ENCODE measurements at places on chromosomes 2 and 18.
A peak's percentile ranks its signal among the peaks of the same experiment; 100 is the strongest.

GRCh38 chr2:43221124-43221762, 5.2 kb downstream of the ZFP36L2 start:
- DNase-seq = no peak

- DNase-seq = no peak
These were observed 53.4 kb upstream of the RALBP1 start for GRCh38 chr18:9421901-9422327.

- DNase-seq = no peak
These were observed 97.2 kb downstream of the AGPS start for GRCh38 chr2:177489719-177490301.

- DNase-seq = no peak
These were observed 12.1 kb upstream of the AMER3 start for GRCh38 chr2:130743278-130743677.

- DNase-seq = no peak
These were observed 86.5 kb upstream of the FAM117B start for GRCh38 chr2:202548240-202548639.

GRCh38 chr2:213145715-213146242, 5.6 kb downstream of the IKZF2 start:
- DNase-seq = no peak

DNA sequence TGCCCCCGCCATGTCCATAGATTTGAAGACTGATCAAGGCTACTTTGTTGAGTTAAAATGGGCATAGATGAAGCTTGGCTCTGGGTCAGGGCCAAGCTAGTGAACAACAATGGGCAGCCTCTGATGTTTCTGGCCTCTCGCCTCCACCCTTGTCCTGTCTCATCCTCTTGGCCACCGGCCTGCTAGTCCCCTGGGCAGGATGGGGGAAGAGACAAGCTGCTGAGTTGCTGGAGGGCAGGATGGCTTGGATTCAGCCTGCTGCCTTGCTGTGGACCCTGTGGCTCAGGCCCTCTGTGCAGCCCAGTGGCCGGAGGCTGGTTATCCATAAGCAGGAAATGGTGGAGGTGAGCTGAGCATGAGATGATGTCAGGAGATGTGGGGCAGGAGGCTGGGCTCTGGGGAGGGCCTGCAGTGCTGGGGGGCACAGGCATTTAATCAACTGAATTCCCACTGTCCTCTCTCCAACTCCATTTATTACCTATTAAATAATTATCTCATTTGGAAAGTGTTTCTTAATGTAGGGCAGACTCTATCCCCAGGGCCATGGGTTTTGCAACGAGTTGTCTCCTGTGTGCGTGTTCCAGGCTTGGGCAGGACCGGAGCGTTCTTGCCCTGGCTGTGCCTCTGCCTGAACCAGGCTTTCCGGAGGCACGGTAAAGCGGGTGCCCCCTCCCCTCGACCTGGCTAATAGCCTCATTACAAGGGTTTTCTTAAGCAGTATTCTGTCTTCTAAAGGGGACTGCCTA, 122.9 kb downstream of the GLI2 start:
- no peak for DNase-seq

DNA sequence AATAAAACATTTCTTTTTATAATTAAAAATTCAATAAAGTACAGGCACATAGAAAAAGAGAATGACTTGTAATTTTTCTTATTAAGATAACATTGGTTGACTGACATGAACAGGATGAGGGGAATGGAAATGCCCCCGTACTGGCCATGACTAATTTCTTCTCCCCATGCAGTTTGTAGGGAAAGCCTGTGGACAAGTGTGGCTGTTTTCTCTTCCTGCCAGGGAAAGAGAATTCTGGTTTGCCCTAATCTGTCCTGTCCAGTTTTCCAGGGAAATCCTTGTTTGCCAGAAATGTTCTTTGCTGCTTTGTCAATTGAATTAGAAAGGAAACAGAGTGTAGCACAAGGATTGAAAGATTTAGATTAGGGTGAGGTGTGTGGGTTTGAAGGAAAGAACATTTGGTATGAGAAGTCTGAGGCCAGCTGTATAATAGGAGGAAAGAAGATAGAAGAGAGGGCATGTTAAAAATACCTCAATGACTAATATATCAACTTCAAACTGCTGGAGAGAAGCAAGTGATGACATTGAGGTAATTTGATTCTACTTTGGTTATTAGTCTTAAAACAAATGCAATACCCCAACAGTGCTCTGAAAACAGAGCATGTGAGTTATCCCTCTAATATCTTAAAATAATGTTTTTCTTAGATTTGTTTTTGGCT, 593.9 kb upstream of the ZNF804A start:
- DNase-seq = no peak

GRCh38 chr2:129747500-129748125, 231.9 kb upstream of the RAB6C start:
- no peak for DNase-seq

DNA sequence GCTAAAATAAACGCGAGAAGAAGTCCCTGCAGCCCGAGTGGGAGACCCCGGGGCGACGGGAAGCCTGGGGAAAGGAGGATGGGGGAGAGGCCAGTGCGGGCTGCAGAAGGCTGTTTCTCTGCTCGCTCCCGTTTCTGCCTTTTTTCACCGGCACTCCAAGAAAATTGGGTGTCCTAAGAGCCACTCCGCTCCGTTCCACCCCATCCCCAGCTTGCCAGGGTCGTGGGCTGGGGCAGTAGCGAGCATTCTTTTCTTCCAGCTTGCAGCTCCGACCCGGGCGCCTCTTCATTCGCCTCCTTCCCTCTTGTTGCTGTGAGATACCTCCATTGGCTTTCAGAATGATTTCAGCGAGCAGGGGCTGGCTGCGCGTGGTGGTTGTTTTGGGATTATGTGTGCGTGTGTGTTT, 1.1 kb downstream of the HOXD3 start:
- DNase-seq = no peak

DNA sequence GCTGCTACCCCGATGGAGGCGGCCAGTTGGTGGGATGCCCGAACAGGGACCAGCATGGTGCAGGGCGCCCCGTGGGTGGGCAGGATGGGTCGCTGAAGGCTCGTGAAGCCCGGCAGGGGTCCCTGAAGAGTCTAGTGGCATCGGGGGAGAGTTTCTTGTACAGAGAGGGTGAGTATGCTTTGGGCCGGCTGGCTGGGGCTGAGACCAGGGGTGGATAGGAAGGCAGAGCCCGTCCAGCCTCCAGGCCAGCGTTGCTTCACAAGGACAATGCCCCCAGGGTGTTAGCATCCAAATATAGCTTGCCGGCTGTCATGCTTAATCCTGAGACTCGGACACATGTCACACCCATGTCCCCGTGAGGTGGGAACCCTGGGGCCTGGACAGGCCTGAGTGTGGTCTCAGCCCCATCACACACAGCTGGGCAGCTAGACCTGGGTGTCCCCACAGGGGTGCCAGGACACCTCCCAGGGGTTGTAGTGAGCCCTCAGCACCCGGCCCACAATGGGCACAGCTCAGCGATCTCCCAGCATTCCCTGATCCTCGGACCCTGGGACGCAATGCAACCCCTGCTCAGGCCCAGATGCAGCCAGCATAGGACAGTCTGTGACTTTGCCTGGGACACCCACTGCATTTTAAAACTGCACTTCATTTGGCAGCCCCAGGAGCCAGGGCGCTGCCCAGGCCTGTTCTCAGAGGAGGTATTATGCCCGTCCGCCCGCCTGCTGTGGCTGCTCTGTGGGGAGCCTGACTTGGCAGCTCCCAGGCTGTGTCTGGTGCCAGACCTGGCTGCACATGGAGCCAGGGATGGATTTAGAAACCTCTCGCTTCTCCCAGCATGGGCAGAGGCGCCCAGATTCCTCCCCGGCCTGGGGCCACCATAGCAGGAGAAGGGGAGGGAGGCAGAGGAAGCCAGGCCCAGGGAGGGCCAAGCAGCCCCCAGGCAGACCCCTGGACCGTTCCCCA, 36.4 kb downstream of the RAMP1 start:
- peak; percentile 77 for DNase-seq

DNA sequence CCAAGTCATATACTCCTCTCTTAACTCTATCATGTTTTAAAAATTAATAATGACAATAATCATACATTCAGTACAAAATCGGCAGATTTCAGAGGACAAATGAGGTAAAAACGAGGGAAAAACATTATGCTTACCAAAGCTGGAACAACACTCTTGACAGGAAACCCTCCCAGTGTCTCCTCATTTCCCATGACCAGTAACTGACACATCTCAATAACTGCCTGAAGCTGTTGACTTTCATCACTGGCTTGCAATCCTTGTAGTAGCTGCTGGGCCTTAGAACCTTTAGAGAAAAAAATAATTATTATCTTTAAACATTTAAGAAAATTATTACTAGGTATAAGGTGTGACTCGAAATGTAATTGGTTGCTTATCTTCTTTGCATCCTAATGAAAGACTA, 103.6 kb downstream of the TRIP12 start:
- no peak for DNase-seq

DNA sequence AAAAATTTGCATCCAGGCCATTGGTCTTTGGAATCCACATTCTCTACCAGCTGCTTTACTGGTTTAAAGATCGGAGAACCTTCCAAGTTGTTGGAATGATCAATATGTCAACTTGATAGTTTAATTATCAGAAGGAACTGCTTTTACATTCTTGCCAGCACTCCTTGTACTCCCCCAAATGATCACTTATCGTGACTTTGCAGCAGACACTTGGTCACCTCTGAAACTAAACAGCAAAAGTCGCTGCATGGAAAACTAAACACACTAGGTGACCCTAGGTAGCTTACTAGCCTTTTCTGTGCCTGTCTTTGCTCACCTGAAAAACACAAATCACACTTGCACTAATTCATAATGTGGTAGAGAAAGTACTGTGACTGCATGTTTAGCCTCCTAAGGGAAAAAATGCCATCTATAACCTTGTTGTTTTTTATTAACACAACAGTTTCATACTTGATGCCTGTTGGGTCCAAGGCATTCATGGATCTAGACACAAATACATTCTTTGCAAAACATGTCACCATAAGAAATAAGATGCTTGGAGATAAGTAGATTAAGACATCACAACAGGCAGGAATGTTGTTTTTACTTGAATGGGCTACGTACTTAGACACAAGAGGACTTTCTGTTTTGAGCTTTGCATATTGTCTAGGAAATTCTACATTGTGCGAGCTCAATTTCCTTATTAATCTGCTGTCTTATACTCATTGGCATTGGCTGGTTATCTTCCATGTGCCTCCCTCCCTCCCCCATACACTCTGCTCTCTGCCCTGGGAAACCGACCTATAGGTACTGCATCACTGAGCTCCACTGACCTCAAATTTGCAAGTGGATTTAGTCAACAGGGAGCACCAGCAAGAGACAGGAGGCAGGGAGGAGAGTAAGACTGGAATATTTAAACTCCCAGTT, 219.1 kb upstream of the STK17B start:
- DNase-seq = no peak

GRCh38 chr18:54192900-54193299, 31.6 kb downstream of the MBD2 start:
- DNase-seq = no peak

GRCh38 chr2:54632733-54633692, 90.4 kb upstream of the EML6 start:
- no peak for DNase-seq

DNA sequence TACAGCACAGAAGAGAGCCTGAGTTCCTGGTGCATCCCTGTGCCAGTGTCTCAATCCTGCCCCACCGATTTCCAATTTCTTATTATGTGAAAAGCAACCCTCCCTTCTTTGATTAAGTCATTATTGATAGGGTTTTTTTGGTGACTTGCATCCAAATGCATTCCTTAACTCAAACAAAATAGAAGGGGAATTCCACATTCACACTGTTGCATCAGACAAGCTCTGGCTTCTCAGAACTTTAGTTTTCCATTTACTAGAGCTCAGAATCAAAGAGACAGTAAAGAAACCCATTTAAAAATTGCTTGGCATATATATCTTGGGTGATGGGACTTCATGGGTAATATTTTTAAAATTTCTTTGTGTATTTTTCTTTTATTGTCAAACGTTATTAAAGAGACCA, 13.8 kb upstream of the TMEM200C start:
- no peak for DNase-seq

DNA sequence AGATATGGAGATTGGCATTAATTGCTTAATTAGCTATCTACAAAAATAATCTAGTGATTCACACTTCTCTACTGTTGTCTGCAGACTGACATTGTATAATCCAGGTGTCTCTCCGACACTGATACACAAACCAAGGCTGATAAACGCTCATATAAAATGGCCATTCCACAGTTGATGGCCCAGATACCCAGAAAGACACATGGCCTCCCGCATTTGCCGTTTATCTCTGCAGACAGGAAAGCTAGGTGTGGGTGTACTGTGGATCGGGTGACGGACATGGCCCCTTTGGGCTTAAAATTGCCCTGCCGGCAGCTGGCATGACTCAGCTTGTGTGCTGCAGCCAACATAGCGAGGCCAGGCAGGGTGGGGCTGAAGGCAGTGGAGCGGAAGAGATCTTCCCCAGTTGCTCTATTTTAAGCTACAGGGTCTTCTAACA, 18.5 kb downstream of the PMAIP1 start:
- DNase-seq = no peak

GRCh38 chr2:115913921-115914320, 1471.5 kb downstream of the DPP10 start:
- DNase-seq = no peak

DNA sequence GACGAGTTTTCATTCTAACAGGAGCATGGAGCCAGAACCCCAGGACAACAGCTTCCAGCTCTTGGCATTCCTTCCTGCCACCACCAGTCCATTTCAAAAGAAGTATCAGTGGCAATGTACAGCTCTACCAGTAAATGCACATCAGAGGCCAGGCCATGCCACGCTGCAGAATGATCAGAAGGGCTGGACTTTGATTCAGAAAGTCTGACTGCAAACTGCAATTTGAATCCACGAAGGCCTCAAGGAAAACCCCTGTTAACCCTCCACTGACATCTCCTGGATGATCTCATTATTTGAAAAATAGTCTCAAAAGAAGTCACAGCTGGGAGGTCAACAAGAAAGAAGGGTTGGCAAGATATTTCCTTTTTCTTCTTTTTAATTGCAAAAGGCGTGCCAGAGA, 119.2 kb downstream of the MYO5B start:
- no peak for DNase-seq

DNA sequence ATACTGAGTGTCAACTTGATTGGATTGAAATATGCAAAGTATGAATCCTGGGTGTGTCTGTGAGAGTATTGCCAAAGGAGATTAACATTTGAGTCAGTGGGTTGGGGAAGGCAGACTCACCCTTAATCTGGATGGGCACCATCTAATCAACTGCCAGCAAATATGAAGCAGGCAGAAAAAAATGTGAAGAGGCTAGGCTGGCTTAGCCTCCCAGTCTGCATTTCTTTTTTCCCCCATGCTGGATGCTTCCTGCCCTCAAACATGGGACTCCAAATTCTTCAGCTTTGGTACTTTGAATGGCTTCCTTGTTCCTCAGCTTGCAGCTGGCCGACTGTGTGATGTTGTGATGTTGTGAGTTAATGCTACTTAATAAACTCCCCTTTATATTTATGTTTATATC, 577.4 kb downstream of the CPS1 start:
- no peak for DNase-seq

GRCh38 chr2:224781400-224781799, 65.2 kb upstream of the CCDC195 start:
- DNase-seq = no peak

All from C1 segment of cervical spinal cord (tissue), 14 donors.